Spinal cord (tissue), 10 donors: ENCODE measurements at places on chromosomes 3 and 15. TPM values are rescaled to one million over a fixed set of nuclear protein-coding genes. Genes with fewer than 3 reads are reported as not detected.

DNA sequence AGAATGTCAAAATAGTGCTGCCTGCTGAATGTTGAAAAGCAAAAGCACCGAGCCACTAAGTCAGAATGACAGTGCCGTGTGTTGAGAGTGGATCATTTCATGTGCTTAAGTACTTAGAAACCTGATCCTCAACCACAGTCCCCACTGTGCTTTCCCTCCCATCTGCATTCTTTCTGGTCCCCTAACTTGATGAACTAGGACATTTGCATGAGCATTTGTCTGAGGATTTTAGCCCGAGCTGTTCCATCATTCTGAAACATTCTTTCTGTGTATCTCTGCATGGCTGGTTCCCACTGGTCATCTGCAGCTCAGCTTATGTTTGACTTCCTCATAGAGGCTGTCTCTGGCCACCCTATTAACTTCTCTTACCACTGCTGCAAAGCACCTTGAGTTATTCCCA lies 42.0 kb downstream of the SST start:
- DNase-seq, result no peak
- H3K4me1 ChIP-seq, result no peaks in the 10 kb centered on the region
- H3K27me3 ChIP-seq, result no peaks in the 10 kb centered on the region
- no peak overlapping the region for H3K27ac ChIP-seq

DNA sequence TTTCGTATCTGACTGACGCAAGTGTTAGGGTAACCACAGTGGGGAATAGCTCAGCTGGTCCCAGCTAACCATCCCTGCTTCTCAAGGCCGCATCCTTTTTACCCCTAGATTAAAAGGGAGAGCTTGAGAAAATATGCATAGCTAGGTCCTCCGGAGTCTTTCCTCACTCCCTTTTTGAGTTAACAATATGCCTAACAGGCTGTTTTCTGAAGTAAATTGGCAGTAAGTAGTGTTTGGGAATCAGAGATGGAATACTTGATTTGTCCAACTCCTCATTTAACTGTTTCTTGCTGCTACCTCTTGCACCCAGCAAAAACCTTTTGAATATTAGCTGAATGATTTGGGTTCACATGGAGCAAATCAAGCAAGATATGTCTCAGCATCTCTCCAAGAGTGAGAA lies 326.1 kb downstream of the LPP start:
- H3K36me3 ChIP-seq, result no peaks in the 10 kb centered on the region
- no peaks in the 10 kb centered on the region for H3K4me1 ChIP-seq
- no peak overlapping the region for H3K4me3 ChIP-seq
- no peak for DNase-seq
- peaks cover 2% of the 10 kb centered on the region for H3K27me3 ChIP-seq

- DNase-seq, result no peak
- no peaks in the 10 kb centered on the region for H3K27me3 ChIP-seq
- H3K4me3 ChIP-seq, result no peak overlapping the region
- H3K36me3 ChIP-seq, result no peaks in the 10 kb centered on the region
Measured at GRCh38 chr3:186004671-186005070, 66.9 kb upstream of the TRA2B start.

DNA sequence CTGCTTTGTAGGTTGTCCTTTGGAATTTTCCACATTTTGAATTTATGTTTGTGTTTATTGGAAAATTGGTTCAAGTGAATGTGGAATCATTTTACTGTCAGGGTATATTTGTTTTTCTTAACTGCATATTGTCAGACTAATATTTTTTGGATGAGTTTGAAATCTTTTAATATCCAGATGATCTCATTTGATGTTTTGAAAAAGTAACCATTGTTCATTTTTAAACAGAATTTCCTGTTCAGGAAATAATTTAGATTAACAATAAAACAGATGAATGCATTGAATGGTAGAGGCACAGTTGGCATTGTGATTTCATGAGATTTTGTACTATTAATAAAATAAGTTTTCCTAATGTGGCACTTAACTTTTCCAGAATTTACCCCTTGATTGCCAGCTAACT lies 15.5 kb downstream of the TRAK1 start:
- H3K27me3 ChIP-seq, result no peaks in the 10 kb centered on the region
- peaks cover 6% of the 10 kb centered on the region for H3K36me3 ChIP-seq
- peaks cover 4% of the 10 kb centered on the region for H3K4me1 ChIP-seq
- H3K27ac ChIP-seq, result no peak overlapping the region

DNA sequence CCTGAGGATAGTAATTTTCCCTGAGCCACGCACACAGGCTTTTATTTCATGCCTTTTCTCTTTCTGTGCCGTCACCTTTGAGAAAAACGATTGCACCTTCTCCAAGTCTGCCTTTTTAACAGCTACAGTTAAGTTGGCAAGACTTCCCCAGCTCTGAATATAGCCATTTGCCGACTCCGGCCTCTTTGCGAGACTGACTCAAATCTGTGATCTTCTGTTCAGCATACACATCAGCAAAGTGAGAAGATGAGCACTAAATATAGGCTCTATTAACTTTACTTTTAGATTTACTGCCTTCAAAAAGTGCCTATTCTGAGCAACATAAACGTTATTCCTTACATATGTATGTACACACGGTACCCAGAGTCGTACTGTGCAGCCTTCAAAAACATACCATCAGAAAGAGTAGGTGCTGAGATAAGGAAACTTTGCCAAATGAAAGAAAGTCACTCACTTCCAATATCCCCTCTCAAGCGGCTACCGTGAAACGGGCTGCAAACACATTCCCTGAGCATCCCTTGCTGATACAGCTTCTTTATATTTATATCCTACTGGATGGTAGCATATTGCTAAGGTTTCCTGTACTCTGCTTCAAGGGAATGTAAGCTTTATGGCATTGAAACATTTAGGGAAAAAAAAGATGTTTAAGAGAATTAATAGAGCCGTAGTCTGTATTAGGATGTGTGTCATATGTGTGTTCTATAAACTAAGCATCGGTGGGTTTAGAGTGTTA lies 283.3 kb upstream of the TPRG1 start:
- H3K27me3 ChIP-seq, result no peaks in the 10 kb centered on the region
- DNase-seq, result no peak
- H3K36me3 ChIP-seq, result no peaks in the 10 kb centered on the region
- no peak overlapping the region for H3K27ac ChIP-seq
- H3K4me1 ChIP-seq, result no peaks in the 10 kb centered on the region

DNA sequence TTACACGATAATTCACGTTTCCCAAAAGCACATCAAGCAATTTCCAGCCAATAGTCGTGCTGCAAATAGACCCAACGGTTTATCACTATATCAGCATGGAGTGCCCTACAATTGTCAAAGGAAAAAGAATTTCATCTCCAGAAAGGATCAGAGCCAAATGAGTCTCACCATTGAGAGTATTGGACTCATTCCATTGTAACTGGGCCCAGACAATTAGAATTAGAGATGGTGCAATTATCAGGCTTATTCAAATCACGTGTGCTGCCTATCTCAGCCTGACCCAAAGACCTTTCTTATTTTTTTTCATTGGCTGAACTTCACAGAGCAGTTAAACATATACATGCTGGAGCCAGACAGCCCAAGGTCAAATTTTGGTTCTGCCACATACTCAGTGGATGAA lies 87.0 kb upstream of the LRTM1 start:
- peak; percentile 53 for DNase-seq
- no peaks in the 10 kb centered on the region for H3K27me3 ChIP-seq
- H3K36me3 ChIP-seq, result no peaks in the 10 kb centered on the region
- H3K27ac ChIP-seq, result no peak overlapping the region
- H3K4me1 ChIP-seq, result no peaks in the 10 kb centered on the region
- no peak overlapping the region for H3K4me3 ChIP-seq

GRCh38 chr3:15778332-15778858 lies 19.4 kb downstream of the ANKRD28 start:
- no peak for DNase-seq
- no peaks in the 10 kb centered on the region for H3K36me3 ChIP-seq
- no peak overlapping the region for H3K27ac ChIP-seq
- no peaks in the 10 kb centered on the region for H3K27me3 ChIP-seq
- H3K4me1 ChIP-seq, result no peaks in the 10 kb centered on the region

- peaks cover 15% of the 10 kb centered on the region for H3K4me1 ChIP-seq
- DNase-seq, result no peak
- no peak overlapping the region for H3K27ac ChIP-seq
- no peaks in the 10 kb centered on the region for H3K27me3 ChIP-seq
- no peak overlapping the region for H3K4me3 ChIP-seq
Measured at GRCh38 chr15:92009162-92009561, 155.7 kb downstream of the SLCO3A1 start.

DNA sequence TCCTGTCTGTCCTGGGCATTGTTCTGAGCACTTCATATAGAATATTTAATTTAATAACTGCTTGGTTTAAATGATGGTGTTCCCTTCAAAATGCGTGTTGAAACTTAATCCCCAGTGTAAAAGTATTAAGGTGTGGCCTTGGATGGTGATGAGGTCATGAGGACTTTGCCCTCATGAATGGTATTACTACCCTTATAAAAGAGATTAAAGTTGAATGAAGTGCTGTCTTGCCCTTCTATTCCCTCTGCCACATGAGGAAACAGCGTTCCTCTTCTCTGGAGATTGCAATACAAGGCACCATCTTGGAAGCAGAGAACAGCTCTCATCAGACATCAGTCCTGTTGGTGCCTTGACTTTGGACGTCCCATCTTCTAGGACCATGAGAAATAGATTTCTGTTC lies 374.4 kb downstream of the PTPRG start:
- H3K27me3 ChIP-seq, result no peaks in the 10 kb centered on the region
- DNase-seq, result no peak
- H3K27ac ChIP-seq, result no peak overlapping the region
- no peaks in the 10 kb centered on the region for H3K4me1 ChIP-seq
- no peak overlapping the region for H3K4me3 ChIP-seq
- no peaks in the 10 kb centered on the region for H3K36me3 ChIP-seq

DNA sequence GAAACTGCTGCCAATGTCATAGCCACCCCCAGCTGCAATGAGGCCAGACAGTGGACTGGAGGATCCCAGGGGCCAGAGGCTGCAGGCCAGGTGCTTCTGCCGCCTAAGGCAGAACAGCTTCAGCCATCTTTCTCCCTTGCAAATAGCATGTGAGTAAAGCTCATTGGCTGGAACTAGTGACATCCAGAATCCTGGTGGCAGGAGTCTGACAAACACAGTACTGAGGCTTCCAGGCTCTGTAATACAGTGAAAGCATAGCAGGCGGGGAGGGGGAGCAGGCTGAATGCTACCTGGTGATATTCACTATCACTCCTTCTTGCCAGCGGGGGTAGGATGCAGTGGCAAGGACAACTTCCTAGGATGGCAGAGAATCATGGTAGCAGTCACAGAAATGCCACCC lies 36.5 kb upstream of the TBC1D21 start:
- H3K27me3 ChIP-seq, result peaks cover 17% of the 10 kb centered on the region
- H3K4me1 ChIP-seq, result peaks cover 42% of the 10 kb centered on the region
- no peak overlapping the region for H3K4me3 ChIP-seq
- H3K27ac ChIP-seq, result no peak overlapping the region
- DNase-seq, result peak; percentile 72

- H3K4me1 ChIP-seq, result peaks cover 9% of the 10 kb centered on the region
- H3K27me3 ChIP-seq, result no peaks in the 10 kb centered on the region
- no peak overlapping the region for H3K4me3 ChIP-seq
- H3K36me3 ChIP-seq, result no peaks in the 10 kb centered on the region
- no peak for DNase-seq
Measured at GRCh38 chr3:53616971-53617892, 122.8 kb downstream of the CACNA1D start.

Gene SLC24A5
- total RNA-seq, result 1.2 TPM

Gene SERPINI1
- total RNA-seq, result 29.6 TPM

Gene GPR156
- total RNA-seq, result 2.1 TPM

Gene PP2D1
- total RNA-seq, result not detected

Gene PLCL2
- total RNA-seq, result 29.8 TPM
